Activated naive CD4-positive, alpha-beta T cell treated with anti-CD3 and anti-CD28 coated beads, Interleukin-2, amount 50 U/mL, for 16 hours (primary cell): ENCODE measurements at places on chromosomes 6 and 20.

GRCh38 chr6:150038202-150039062 is 13.1 kb upstream of the RAET1L start:
- DNase-seq = no peak

- DNase-seq = no peak
Observed at GRCh38 chr6:26739811-26740210, 80.3 kb upstream of the ZNF322 start.

- no peak for DNase-seq
Observed at GRCh38 chr6:44040786-44041185, 86.5 kb downstream of the MRPL14 start.

DNA sequence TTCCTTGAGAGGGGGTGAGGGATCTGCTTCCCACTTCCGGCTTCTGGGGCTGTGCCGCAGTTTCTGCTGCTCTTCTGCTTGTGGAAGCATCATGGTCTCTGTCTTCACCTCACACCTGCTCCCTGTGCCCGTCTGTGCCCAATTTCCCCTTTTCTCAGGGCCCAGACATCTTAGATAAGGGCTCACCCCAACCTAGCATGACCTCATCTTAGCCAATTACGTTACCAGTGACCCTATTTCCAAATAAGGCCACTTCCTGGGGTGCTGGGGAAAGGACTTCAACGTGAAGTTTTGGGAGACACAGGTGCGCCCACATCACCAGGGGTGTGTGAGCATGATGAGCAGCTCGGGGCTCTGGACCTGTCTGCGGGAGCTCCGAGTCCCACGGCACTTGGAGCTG is 20.7 kb upstream of the RBBP8NL start:
- DNase-seq = no peak

DNA sequence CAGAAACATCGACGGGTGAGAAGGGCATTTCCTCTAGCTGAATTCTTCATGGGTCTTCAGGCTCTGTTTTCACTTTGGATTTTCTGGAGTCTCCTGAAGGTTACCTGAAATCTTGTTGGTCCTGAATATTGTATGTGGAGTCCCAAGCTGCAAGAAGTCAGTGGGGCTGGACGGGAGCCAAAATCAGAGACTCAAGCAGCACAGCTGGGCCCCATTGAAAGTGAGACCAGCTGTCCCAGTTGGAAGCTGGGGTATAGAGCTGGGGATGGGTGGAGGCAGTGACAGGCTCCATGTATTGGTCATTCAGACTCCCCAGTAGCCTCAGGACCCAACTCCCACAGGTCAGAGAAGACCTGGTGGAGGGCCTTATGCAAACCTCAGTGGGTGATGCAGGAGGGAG is 111.3 kb upstream of the MLN start:
- no peak for DNase-seq

- no peak for DNase-seq
Observed at GRCh38 chr6:72955666-72956065, 269.6 kb downstream of the KHDC1L start.

DNA sequence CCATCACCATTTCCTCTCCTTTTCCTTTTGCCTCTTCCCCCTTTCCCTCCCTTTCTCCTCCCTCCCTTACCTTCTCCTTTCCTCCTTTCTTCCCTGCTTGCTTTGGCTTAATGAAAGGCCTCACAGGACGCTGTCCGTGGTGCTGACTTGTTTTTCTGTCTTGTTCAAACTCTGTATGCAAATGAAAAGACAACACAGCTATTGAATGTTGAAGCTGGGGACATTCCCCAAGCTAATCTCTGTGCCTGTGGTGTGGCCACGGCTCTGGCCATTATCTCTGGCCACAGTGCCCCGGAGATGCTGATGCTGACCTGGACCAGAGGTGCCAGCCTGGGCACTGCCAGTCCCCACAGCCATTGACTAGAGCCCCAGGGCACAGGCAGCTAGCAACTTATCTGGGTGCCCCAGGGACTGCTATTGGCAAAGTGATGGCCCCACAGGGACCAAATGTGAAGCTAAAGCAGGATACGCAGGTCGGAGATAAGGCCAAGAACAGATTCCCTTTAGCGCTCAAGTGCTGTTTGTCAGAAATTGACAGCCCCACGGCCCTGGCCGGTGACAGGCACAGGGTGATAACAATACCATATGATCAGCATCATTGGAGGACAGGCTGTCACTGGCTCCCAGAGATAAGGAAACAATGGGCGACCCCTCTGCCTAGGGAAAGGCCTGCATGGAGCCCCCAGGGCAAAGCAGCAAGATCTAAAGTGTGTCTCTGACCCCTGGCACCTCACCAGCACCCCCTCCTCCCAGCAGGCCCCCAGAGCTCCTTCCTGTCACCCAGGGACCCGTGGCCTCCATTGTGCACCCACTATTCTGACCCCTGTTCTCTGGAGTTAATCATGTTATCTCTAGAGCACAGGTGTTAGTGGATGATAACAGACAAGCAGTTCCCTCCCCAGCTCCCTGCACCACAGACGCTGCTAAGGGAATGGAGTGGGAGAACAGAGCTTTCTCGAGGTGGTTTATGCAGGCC is 31.6 kb upstream of the SLC32A1 start:
- DNase-seq = peak; percentile 43

GRCh38 chr6:24658573-24659560 is 7.8 kb downstream of the TDP2 start:
- DNase-seq = no peak

DNA sequence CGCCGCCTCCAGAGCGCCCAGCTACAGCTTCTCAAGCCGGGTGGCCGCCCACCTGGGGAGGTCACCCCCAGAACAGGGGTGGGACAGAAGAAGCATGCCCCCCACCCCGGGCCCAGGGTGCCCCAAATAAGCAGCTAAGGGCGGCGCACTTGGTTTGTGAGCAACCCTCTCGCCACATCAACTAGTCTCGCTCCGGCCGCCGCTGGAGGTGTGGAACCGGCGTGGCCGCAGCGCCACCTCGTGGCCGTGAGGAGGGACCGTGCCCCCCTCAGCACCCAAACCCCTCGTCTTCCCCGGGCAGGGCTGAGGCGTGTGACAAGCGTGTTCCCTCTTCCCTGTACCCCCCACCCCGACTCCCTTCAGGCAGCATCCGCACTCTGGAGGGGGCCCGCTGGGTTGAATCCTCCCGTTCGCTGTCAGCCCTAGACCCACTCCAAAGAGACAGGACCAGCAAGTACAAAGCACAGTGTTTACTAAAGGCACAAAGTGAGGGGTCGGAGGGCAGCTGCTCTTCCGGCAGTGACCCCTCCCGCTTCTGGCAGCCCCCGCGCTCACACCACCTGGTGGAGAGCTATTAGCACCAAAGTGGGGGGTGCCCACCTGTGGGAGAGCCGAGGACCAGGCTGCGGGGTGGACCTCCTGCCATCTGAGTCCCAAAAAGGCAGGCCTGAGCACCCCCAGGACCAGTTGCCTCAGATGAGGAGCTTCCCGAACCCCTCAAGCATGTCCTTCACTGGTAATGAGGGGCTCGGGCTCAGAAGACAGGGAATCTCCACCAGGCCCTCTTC is 45.4 kb downstream of the MDFI start:
- peak; percentile 84 for DNase-seq

- DNase-seq = no peak
Observed at GRCh38 chr6:165770397-165771082, 107.5 kb upstream of the PDE10A start.

DNA sequence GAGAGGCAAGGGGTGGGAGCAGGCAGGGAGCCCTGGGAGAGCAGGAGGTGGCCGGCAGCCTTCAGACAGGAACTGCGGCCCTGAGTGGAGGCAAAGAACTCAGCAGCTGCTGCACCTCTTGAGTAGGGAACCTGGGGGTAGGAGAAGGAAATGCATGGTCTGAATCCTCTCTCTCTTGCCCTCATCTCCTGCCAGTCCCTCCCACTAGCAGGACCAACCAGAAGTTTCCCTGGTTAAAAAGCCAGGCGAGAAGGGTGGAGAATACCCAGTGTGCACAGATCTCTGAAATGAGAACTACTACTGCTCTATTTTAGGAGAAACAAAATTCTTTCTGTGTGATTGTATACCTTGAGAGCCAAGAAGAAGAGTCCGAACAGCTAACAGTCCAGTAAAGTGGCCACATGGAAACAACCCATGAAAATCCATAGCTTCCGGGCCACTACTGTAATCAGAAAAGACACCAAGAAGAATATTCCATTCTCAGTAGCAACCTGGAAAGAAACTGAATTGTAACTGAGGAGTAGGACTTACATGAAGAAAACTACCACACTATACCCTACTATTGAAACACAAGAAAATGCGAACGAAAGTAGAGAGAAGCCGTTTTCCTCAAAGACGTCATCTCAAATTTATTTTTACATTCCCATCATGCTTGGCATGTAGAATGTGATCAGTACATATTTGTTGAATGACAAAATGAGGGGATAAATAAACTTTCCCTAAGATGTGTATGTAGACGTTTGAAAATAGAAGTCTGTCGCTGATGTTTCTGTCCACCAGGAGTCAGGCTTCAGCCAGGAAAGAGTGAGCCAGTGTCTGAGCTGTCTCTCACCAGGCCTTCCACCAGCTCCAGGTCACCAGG is 25.6 kb downstream of the WRNIP1 start:
- peak; percentile 38 for DNase-seq

GRCh38 chr20:50883856-50884255 is 47.4 kb downstream of the ADNP start:
- DNase-seq = no peak

DNA sequence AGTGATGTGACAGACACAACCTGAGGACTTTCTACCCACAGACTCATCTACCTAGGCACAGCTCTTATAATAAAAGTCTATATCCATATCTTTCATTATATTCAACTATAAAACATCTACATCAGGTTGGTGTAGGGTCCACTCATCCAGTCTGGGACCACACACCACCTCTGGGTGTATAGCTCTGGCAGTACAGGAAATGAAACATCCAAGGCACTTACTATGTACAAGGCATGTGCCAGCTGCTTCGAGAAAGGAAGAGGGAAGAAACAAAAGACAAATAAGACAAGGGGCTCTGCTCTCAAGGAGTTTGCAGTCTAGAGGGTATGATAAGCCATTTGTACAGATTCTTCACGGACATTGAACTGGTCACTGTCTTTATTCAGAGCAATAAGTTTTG is 18.6 kb downstream of the KIF13A start:
- DNase-seq = no peak

DNA sequence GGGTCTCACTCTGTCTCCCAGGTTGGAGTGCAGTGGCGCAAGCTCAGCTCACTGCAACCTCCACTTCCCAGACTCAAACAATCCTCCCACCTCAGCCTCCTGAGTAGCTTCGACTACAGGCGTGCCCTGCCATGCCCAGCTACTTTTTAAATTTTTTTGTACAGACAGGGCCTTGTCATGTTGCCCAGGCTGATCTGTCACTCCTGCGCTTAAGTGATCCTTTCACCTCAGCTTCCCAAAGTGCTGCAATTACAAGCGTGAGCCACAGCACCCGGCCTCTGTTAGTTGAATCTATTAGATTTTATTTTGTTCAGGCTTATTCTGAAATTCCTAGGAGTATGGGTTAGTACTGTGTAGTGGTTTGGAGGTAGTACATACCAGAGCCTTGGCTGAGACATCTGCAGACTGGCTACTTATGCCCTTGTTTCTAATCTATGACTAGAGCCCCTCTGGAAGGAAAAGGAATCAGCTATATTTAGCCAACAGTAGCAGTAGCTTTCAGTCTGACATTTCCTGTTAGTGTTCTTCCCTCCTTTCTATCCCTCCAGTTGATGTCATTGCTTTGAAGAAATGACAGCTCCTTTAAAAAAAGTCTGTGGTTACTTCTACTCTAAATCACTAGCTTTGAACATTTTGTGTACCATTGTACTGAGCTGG is 74.4 kb downstream of the ITCH start:
- DNase-seq = no peak

- no peak for DNase-seq
Observed at GRCh38 chr20:8812817-8813216, 256.1 kb upstream of the PLCB4 start.

DNA sequence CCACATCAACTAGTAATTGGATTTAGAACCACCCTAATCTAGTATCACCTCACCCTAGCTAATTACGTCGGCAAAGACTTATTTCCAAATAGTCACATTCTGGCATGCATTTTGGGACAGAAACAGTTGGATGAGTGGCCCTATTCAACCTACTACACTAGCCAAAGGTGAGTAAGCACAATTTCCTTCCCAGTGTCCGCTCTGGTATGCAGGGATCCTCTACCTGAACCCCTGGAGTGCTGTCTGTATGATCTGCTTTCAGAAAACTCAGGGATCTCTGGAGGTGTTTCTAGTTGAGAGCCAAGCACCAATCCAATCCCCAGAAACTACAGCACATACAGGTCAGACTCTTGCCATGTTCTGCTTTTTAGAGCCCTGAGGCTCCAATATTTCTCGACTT is 717.4 kb upstream of the MANEA start:
- DNase-seq = no peak

- peak; percentile 14 for DNase-seq
Observed at GRCh38 chr6:38876475-38876874, 161.4 kb downstream of the DNAH8 start.

DNA sequence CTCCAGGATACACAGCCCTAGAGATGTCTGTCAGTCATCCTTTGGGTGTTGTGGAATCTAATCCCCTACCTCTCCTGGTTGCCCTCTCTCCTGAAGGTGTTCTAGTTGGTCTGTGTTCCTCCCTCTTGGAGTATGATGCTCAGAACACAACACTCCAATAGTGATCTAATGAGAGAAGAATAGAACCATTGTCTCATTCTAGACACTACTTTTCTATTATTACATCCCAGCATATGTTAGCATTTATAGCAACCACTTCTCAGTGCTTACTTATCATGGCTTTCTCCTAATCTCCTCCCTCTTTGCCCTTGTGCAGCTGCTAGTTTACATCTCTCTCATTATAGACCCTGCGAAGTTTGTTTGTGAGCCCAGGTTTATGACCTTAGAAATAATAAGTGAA is 109.0 kb downstream of the UNC5CL start:
- no peak for DNase-seq

DNA sequence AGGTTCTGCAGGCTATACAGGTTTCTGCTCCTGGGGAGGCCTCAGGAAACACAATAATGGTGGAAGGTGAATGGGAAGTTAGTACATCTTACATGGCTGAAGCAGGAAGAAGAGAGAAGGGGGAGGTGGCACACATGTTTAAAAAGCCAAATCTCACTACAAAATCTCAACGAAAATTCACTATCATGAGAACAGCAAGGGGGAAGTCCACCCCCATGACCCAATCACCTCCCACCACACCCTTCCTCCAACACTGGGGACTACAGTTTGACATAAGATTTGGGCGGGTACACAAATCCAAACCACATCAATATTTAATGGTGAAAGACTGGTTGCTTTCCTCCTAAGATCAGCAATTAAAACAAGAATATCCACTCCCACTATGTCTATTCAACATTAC is 13.8 kb upstream of the POLR1H start:
- DNase-seq = no peak

DNA sequence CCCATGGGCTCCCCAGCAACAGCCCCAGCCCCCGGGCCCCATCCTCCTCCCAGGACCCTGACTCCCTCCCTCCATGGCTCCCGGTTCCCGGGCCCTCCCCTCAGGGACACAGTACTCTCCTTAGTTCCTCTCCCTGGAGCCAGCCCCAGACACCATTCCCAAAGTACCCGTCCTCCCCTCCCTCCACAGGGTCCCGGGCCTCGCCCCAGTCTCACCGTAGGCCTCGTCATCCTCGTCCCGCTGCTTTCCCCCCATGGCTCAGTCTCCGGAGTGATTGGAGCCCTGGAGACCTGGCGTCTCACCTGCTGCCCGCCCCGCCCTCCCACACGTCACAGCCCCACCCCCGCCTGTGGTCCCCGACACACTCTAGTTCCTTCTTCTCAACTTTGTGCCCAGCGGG is at the start of gene SLC44A4:
TSS of gene SLC44A4 (minus strand) at position 272 of the 400 bp plus-strand sequence. CDS start at position 255, 17 bp downstream.
- DNase-seq = no peak

- no peak for DNase-seq
Observed at GRCh38 chr6:15604843-15605242, 58.0 kb downstream of the DTNBP1 start.
